ENCODE measurements at places on chromosomes 16 and 17. TPM values are rescaled to one million over a fixed set of nuclear protein-coding genes. Genes with fewer than 3 reads are reported as not detected.

The NOS2 gene
- total RNA-seq = not detected

DNA sequence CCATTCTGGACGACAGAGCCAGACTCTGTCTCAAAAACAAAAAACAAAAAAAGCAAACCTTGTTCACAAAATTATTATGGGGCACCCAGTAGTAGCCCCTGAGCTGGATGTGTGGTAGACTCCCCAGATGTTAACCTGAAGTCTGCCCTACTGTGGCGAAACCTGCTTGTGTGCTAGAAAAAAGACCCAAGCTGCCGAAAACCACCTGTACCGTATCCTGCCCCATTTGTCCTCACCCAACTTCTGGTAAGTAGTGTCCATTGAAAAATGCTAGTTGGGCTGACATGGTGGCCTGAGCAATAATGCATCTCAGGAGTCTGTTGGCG lies 9.1 kb downstream of the RMI2 start:
- no peak for DNase-seq

DNA sequence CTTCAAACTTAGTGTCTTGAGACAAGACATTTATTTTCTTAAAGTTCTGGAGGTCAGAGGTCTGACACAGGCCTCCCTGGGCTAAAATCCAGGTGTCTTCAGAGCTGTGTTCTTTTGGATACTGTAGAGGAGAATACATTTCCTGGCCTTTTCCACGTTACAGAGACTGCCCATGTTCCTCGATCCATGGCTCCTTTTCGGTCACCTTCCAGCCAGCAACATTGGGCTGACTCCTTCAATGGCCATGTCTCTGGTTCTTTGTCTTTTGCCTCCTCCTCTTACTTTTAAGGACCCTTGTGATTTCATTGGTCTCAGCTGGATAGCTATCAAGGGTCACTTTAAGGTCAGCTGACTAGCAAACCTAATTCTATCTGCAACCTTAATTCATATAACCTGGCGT lies 212.4 kb downstream of the WWOX start:
- DNase-seq = no peak

GRCh38 chr17:37714897-37715296 lies 30.0 kb downstream of the HNF1B start:
- no peak for DNase-seq

The C1QTNF1 gene
- total RNA-seq = not detected

- no peak for DNase-seq
Measured at GRCh38 chr17:65394811-65395472, 166.5 kb downstream of the AXIN2 start.

The CD79B gene
- 757 TPM for total RNA-seq

The PRSS53 gene
- total RNA-seq = 5.5 TPM

The LIMD2 gene
- total RNA-seq = 421 TPM

DNA sequence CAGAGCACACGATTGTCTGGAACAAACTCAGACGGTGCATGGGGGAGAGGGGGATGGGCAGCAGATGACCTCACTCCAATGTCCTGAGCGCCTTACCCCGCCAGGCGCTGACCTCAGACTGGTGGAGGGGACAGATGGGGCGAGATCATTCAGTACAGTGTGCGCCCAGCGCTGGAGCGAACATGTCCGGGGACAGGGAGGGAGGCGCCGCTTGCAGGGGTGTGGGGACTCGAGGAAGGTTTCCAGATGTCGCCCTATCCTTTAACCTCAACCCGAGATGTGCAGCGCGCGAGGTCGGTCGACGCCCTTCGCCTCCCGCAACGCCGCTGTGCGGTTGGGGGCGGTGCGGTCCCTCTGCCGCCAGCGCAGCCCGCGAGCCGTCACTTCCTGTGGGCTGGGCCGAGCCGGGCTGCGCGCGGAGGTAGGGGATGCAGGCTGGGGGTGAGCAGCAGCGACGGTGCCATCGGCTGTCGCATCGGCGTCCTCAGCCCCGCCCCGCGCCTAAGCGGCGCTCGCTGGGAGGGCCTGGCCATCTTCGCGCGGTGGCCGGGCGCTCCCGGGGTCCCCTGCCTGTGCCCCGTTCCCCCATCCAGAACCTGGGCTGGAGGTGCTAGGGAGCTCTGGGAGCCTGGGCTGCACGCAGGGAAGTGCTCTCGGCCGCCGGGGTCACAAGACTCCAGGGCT lies 5.3 kb upstream of the CDR2L start:
- peak; percentile 64 for DNase-seq

The EVI2A gene
- total RNA-seq = 52.5 TPM

All from activated B cell treated with CpG ODN at 0.5 μM for 24 hours (primary cell).